ENCODE measurements at places on chromosomes 7 and 10.

DNA sequence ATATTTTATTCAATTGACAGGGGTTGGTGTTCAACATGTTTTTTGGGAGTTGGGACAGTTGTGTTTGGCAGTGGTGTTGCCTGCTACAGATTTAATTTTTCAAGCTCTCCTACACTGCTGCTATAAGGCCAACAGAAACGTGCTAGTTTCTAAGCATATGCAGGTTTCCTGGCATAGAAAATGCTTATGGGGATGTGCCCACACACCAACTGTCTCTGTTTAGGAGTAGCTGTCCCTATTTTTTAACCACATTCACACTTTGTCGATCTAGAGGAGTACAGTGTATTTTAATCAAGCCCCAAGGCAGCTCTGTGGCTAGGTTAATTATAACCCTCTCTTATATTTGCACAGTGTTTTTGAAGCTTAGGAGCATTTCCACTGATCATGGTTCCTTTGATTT lies 28.6 kb downstream of the TMEM178B start:
- no peak for DNase-seq

- no peak for DNase-seq
Observed at GRCh38 chr7:8615019-8615418, 181.6 kb downstream of the NXPH1 start.

- no peak for DNase-seq
Observed at GRCh38 chr10:71531485-71532446, 135.0 kb downstream of the CDH23 start.

DNA sequence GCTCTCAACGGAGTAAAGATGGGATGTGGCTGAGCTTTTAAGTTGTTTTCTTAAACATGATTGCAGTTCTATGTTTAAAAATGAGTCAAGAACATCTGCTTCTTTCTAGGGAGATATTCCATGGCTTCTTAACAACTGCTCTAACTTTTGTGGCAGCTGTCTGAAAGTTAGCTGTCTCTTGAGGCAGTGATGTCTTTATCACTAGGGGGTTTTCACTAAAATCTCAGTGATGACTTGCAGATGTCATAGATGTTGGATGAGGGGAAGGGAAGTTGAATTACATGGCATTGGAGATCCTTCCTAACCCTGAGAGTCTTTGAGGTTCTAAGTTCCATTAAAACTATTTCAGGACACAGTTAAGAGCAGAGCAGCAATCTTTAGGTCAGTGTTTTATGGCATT lies 43.5 kb downstream of the PRKG1 start:
- no peak for DNase-seq

DNA sequence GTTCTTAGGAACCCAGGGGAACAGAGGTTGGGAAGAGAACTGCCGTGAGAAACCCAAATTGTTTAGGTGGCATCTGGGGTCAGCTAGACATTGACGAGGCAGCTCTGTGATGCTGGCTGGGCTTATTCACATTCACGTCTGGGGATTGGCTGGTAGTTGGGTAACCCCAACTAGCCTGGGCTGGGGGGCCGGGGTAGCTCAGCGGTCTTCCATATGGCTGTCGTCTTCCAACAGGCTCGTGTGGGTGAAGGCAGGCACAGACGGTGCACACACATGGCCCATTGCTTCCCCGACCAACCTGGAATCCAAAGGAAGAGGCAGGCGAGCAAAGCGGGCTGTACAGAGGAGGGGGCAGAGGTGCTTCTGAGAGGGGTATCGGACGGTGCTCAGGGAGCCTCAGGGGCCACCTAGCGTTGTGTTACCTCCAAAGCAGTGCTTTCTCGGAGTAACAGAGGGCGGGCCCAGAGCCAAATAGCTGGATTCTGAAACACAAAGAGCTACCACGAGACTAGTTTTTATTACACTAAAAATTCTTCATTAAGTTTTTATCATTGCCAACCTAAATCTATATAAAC lies 34.5 kb downstream of the MKI67 start:
- no peak for DNase-seq

DNA sequence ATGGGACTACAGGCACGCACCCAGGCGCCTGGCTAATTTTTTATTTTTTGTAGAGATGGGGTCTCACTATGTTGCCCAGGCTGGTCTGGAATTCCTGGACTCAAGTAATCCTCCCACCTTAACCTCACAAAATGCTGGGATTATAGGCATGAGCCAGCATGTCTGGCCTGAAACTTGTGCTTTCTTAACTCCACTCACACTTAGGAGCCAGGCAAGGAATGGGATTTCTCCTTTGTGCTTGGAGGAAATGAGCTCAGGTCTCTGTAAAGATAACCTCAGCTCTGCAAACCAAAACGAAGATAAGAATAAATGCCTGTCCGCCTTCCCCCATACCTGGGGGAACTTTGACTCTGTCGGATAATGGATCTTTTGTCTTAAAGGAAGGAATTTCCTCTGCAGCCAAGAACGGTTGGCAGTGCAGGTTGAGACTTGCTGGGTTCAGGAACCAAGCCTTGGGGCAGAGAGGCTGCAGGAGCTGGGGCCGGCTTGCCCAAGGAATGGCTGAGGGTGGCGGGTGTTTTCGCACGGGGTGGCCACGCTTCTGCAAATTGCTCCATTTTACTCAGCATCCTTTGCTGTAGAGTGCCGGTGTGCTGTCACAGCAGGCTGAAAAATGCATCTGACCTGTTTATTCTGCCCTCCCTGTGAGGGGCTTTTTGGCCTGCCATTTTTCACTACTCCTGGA lies 174.2 kb downstream of the KIAA1217 start:
- DNase-seq: no peak

GRCh38 chr7:5689118-5689517 lies 92.3 kb downstream of the RNF216 start:
- peak; percentile 39 for DNase-seq

GRCh38 chr10:117532003-117532385 lies 10.6 kb upstream of the EMX2 start:
- no peak for DNase-seq

GRCh38 chr10:133277993-133278576 lies 1.4 kb upstream of the ADAM8 start:
- DNase-seq: no peak

DNA sequence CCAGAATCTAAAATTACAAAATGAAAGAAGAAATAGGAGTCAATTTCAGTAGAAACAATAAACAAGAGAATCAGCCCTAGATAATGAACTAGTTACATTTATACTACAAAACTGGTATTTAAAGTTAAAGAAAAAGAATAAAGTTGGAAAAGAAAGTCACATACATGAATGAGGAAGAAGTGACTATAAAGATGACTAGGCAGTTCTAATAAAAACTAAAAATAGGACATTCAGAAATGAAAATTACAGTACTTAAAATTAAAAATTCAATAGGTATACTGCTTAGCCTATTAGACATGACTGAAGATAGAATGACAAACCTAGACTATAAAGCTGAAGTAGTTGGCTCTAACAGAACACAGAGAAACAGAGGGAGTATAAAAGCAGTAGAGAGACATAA lies 108.8 kb downstream of the AHR start:
- DNase-seq: no peak

- DNase-seq: no peak
Observed at GRCh38 chr7:130957137-130957513, 223.1 kb upstream of the KLF14 start.

DNA sequence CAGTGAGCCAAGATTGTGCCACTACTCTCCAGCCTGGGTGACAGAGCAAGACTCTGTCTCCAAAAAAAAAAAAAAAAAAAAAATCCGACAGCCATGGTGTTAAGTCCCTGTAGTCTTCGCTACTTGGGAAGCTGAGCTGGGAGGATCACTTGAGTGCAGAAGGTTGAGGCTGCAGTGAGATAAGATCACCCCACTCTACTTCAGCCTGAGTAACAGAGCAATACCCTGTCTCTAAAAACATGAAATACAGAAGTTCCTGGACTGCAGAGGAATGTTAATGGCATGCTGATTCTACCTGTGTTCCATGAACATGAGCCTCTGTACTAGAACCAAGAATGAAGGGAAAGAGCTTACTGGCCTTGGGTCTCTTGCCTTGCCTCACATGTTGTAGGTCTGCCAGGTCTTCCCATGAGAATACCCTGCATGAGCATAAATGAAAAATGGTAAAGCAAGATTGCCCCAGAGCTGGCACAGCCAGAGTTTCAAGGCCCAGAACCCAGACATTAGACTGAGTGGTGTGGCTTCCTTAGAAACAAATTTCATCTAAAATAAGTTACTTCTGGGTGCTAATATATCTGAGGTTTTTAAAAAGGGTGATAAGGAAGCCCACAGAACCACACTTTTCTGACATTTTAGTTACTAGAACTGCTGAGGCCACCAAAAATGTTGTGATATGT lies 8.6 kb downstream of the YAE1 start:
- DNase-seq: no peak

GRCh38 chr7:45203936-45204445 lies 46.4 kb downstream of the RAMP3 start:
- DNase-seq: no peak

DNA sequence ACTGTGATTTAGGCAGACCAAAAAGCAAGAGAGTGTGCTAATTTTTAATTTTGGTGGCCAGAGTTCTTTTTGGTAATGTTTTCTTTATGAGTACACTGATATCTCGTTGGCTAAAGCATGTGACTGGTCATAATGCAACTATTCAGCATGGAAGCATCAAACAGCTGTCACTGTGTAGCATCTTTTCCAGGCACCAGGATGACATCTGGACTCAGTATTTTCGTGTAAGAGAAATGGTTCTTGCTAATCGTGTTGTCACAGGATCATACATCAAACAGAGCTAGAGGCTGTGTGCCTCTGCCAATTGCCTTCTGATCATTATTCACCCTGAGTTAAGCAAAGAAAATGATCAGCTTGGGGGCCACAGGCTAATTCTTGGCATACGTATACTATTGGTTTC lies 118.9 kb downstream of the SND1 start:
- no peak for DNase-seq

DNA sequence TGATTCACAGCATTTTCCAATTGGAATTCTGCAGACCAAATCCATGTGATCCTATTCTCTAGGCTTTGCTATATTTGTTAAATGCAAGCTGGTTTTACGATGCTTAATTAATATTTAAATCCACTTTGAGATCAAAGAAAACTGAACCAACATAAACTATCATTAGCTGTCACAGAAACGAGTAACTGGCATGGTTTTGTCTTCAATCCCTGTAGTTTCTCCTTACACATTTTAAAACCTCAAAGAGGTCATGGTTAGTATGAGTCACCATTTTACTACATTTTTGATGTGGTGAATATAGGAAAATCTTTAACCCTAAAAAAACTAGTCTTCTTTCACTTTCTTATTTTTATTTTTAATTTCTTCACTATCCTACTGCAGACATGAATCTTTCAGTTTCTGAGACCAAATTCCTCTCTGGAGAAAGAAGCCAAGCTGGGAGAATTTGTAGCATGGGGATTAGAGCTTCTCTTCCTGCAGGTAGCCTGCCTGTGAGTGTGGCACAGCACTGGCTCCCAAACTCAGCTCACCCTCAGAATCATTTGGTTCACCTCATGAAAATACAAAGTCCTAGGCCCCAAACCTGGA lies 8.7 kb upstream of the LIPM start:
- DNase-seq: no peak

DNA sequence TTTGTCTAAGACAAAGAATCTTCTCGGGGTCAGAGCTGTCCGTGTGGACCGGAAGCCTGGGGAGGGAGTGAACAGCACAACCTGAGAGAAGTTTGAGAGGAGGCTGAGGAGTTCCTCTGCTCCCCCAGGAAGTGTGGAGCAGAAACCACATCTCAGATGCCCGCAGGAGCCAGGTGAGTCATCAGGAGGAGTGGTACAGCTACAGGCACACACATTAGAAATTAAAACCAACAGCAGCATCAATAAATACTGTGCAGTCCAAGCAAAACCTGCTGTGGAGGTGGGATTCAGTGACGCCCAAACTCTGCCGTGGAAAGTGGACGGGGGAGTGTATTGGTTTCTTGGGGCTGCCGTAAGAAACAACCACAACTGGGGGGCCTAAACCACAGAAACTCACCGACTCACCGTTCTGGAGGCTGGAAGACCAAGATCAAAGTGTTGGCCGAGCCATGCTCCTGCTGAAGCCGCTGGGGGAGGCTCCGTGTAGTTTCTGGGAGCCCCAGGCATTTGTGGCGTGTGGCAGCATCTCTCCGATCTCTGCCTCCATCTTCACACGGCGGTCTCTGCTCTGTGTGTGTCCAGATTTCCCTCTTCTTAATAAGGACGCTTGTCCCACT lies 31.2 kb upstream of the GARS1 start:
- no peak for DNase-seq

DNA sequence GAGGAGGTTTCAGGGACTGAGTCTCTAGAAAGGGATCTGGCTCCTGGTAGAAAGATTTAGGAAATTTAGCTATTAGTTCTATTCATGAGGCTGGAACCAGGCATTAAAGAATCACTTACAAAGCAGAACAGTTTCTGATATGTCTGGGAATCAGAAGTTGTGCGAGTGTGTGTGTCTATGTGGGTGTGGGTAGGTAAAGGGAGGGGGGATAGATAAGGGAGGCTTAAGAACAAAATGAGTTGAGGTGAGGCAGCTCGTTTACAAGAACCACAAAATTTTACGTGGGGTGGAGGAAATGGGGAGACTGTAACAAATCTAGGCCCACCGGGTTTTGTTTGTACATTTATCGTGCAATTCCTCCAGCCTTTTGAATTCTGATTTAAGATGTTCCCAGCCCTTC lies 90.7 kb downstream of the SAMD9 start:
- no peak for DNase-seq

DNA sequence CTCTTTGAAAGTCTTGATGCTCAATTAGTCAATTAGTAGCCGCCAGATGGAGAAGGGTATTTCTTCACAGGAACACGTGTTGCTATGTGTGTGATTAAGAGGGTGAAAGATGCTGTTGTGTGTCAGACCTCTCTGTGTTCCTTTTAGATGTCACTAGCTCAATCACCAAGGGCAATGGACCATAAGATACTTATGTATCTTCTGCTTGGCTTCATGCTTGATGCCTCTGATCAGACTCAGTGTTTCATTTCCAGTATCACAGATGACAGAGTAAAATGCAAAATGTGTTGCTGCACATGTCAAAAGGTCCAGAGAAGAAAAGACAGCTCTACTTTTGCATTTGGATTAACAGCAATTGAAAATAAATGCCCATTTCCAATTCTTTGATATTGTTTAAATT lies 865.9 kb downstream of the CNTNAP2 start:
- no peak for DNase-seq

GRCh38 chr10:17387861-17388503 lies 66.4 kb downstream of the ST8SIA6 start:
- DNase-seq: no peak

DNA sequence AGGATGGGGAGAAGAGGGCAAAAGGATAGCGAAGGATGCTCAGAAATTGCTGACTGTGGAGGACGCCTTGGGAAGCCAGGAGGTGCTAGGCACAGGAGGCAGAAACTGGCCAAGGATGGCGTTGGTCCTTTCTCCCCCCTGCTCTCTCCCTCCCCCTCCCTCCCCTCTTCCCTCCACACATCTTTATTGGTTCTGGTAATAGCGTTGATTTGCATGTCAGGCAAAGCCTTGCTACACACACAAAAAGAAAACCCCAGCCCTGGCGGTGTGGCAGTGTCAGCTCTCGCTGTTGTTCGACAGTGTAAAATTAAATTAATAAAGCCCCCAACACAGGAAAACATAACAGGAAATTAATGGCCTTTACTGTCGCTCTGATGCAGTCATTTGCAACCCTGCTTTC lies 47.2 kb downstream of the PAX2 start:
- no peak for DNase-seq

GRCh38 chr7:26321435-26321834 lies 29.8 kb downstream of the SNX10 start:
- DNase-seq: no peak
